GM12891 (cell line): ENCODE measurements at places on chromosomes 16 and 17.

- no peak for DNase-seq
Measured at GRCh38 chr17:41870627-41871026, 5.4 kb upstream of the KLHL11 start.

DNA sequence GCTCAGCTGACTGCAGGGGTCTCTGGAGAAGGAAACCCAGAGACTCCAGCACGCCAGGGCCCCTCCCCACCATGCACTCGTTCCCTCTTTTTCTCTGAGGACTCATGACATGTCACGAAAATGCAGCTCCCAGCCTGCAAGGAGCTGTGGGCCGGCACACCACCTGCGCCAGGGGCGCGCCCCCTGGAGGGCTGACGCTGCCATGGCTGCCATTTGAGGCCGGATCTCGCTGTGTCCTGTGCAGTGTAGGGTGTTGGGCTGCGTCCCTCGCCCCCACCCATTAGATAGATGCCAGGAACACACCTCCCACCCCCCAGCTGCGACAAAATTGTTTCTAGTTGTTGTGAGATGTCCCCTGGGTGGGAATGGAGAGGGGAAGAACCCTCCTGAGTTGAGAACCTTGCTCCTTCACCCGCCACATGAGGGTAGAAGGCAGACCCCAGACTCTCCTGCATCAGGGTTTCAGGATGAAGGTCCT lies 8.2 kb downstream of the SYNGR2 start:
- DNase-seq = peak; percentile 69

DNA sequence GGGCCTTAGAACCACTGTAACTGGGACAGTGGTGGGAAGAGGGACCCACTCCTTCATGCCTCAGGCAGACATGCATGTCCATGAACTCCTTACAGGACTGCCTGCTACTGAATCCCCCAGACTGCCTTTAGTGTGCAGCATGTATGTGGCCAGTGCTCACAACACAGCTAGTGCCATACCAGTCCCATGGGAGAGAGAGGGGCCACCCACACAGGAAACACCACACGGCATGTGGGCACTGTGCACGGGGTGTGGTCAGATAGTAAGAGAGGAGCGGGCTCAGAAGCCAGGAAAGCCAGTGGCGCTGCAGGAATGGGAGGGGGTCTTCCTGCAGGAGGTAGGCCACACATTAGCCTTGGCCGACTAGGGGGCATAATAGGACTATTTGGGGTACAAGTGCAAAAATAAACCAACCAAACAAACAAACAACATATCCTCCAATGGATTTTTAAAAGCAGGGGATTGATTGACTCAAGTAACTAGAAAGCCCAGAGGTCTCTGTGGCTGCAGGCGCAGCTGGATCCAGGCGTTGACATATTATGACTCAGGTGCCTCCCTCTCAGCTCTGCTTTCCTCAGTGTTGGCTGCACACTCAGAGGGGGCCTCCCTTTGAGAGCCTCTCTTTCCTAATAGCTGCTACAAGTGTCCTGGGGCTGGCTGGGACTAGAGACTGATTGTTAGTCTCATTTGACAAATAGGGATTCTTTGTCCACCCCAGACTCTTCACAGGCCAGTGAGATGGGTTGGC lies 104.4 kb downstream of the AMFR start:
- no peak for DNase-seq

DNA sequence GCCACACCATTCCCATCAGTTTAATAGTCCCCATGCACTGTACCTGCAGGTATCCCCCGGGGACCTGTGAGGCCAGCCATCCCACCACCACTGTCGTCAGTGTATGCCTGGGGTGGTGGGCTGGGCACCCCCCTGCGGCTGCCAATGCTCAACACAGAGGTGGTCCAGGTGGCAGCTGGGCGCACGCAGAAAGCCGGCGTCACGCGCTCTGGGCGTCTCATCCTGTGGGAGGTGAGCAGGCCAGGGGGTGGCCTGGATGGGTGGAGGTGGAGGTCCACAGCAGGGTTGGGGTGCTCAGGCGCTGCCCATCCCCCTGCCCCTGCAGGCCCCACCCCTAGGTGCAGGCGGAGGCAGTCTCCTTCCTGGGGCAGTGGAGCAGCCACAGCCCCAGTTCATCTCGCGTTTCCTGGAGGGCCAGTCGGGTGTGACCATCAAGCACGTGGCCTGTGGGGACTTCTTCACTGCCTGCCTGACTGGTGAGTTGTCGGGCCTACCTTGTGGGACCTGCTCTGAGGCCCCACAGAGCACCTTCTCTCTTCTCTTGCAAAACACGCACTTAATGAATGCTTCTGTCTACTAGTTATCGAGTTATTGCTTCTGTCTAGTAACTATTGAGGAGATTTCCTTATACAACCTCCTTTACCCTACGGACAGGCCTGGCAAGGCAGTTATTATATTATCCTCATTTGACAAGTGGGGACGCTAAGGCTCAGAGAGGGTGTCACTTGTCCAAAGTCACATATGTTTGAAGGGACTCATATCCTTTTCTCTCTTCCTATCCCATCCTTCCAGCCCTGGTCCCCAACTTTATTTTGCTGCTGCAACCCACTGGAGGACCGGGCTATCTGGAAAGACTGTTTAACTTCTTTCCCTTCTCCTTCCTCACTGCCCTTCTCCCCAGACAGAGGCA lies 5.8 kb upstream of the TRAF4 start:
- DNase-seq = peak; percentile 82

GRCh38 chr17:17819561-17819995 lies 17.2 kb downstream of the SREBF1 start:
- DNase-seq = peak; percentile 64
